ENCODE measurements at places on chromosomes 2 and 18. TPM values are rescaled to one million over a fixed set of nuclear protein-coding genes. Genes with fewer than 3 reads are reported as not detected.

DNA sequence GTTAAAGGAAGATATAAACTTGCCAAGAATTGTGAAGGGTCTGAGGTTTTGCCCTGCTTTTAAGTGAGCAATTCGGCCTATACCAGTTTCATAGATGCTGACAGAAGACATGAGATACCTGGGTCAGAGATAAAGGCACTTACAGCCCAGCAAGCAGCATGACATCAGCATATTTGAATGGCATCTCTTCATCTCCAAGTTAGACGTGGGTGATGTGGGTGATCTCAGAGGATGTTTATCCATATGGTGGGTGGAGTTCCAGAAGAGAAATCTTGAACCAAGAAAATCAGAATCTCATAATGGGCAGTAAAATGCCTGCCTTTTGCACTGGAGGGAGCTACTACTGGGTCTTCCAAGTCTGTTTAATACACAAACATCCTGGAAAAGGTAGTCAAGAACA is 44.7 kb downstream of the GYPC start:
- peaks cover 19% of the 10 kb centered on the region for H3K36me3 ChIP-seq
- no peak overlapping the region for H3K27ac ChIP-seq
- H3K4me3 ChIP-seq, result no peak overlapping the region
- no peaks in the 10 kb centered on the region for H3K4me1 ChIP-seq

- no peak overlapping the region for H3K27ac ChIP-seq
- H3K4me1 ChIP-seq, result no peaks in the 10 kb centered on the region
- H3K36me3 ChIP-seq, result no peaks in the 10 kb centered on the region
- no peak overlapping the region for H3K4me3 ChIP-seq
- no peak for DNase-seq
- no peaks in the 10 kb centered on the region for H3K27me3 ChIP-seq
Observed at GRCh38 chr18:6811816-6812215, 82.3 kb downstream of the ARHGAP28 start.

DAW1 gene
- not detected for total RNA-seq

- H3K4me1 ChIP-seq, result no peaks in the 10 kb centered on the region
- H3K4me3 ChIP-seq, result no peak overlapping the region
- no peak overlapping the region for H3K27ac ChIP-seq
- no peaks in the 10 kb centered on the region for H3K27me3 ChIP-seq
- no peaks in the 10 kb centered on the region for H3K36me3 ChIP-seq
- no peak for DNase-seq
Observed at GRCh38 chr2:163802284-163802683, 66.5 kb upstream of the FIGN start.

GRCh38 chr2:30679426-30680088 is 127.7 kb downstream of the CAPN13 start:
- no peak overlapping the region for H3K4me3 ChIP-seq
- no peaks in the 10 kb centered on the region for H3K36me3 ChIP-seq
- H3K27ac ChIP-seq, result no peak overlapping the region
- no peaks in the 10 kb centered on the region for H3K4me1 ChIP-seq
- peaks cover 3% of the 10 kb centered on the region for H3K27me3 ChIP-seq

DNA sequence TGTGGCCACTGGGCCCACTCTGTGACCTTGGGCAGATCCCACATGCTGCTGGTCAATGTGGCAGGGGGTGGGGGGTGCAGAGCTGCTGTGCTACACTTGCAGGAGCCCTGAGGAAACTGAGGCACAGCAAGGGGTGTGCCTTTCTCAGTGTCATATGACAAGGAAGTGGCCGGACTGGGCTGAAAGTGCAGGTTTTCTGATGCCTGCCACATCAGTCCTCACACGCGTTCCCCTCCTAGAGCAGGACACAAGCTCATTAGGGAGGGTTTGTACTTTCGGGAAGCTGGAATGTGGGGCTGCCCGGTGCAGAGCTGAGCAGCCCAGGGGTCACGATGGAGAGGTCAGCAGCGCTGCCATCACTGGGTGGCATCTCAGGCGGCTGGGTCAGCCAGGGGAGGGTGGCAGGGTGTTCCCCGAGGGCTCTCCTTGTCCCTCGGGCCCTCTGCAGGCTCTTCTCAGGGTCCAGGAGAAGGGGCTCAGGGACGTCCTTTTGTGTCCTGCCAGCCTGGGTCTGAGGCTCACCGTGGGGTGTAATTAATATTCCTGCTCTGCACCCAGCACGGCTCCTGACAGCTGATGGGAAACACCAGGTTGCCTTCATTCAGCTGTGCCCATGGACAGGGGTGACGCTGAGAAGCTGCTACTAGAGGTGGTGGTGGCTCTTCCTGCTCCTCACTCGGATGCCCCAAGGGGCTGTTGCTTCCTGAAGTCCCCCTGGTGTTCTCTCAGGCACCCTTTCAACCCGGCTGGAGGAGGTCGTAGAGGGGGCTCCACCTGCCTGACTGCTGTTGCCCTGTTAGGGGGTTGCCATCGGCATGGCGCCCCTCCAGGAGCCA is 62.1 kb upstream of the HDAC4 start:
- H3K27ac ChIP-seq, result no peak overlapping the region
- no peak overlapping the region for H3K4me3 ChIP-seq
- no peaks in the 10 kb centered on the region for H3K4me1 ChIP-seq
- no peak for DNase-seq
- H3K36me3 ChIP-seq, result no peaks in the 10 kb centered on the region
- H3K27me3 ChIP-seq, result peaks cover 2% of the 10 kb centered on the region

KIF1A gene
- 4.6 TPM for total RNA-seq

DNA sequence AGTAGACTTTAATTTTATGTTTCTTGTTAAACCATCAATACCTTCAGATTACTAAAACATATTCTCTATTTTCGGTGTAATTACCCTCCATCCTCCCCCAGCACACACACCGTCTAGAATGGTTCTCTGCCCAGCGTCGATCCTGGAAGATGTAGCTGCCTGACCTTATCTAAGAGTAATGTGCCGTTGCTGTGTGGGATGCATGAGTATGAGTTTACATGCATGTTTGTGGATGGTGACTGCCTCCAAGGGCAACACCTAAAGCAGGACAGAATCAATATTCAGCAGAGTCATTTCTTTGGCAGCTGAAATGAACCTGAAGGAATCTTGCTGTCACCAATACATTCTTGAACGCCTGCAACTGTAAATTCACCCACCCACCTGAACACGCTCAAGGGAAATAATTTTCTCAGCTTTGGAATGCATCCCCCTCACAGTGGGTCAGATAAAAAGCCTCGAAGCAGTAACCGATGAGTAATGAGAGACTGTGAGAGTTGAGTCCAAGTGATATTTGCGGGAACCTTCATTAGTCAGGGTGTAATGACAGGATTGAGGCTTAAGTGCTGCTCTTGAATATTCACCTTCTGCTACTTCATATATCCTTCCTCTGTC is 155.8 kb upstream of the RND3 start:
- no peak overlapping the region for H3K4me3 ChIP-seq
- DNase-seq, result no peak
- no peak overlapping the region for H3K27ac ChIP-seq
- H3K27me3 ChIP-seq, result no peaks in the 10 kb centered on the region

- no peaks in the 10 kb centered on the region for H3K4me1 ChIP-seq
- H3K4me3 ChIP-seq, result no peak overlapping the region
- no peak overlapping the region for H3K27ac ChIP-seq
- H3K36me3 ChIP-seq, result no peaks in the 10 kb centered on the region
Observed at GRCh38 chr2:212354382-212354781, 184.2 kb downstream of the ERBB4 start.

DNA sequence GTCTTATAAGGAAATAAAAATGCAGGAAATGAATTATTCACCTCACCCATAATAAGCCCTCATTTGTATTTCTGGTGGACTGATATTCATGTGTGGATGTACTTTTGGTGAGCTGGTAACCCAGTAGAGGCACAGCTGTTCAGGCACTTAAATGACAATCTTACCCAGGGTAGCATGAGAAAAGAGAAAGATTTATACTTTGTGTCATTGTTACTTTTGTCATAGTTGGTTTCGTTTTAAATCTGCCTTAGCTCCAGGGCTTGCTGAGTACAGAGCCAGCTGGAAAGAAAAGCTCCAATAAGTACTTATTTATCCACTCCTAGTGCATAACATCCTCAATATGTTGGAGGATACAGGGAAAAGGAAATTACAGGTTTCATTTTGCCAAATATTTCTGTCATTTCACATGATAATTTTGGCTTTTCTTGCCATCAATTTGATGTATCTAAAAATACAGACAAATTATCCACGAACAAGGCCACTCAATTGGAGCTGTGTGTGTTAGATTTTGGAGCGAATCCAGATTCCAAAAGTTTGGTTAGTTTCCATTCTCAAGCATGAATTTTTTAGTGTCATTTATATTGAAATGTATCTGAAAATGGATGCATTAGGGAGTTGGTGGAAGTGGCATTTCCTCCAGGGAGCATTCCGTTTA is 1276.1 kb upstream of the FAM98A start:
- no peak overlapping the region for H3K27ac ChIP-seq
- no peaks in the 10 kb centered on the region for H3K36me3 ChIP-seq
- no peak for DNase-seq
- H3K4me3 ChIP-seq, result no peak overlapping the region
- no peaks in the 10 kb centered on the region for H3K27me3 ChIP-seq

GRCh38 chr2:22281033-22281432 is 1103.9 kb upstream of the KLHL29 start:
- H3K4me3 ChIP-seq, result no peak overlapping the region
- no peaks in the 10 kb centered on the region for H3K27me3 ChIP-seq
- DNase-seq, result no peak
- H3K36me3 ChIP-seq, result no peaks in the 10 kb centered on the region

ASB18 gene
- total RNA-seq, result not detected

DNA sequence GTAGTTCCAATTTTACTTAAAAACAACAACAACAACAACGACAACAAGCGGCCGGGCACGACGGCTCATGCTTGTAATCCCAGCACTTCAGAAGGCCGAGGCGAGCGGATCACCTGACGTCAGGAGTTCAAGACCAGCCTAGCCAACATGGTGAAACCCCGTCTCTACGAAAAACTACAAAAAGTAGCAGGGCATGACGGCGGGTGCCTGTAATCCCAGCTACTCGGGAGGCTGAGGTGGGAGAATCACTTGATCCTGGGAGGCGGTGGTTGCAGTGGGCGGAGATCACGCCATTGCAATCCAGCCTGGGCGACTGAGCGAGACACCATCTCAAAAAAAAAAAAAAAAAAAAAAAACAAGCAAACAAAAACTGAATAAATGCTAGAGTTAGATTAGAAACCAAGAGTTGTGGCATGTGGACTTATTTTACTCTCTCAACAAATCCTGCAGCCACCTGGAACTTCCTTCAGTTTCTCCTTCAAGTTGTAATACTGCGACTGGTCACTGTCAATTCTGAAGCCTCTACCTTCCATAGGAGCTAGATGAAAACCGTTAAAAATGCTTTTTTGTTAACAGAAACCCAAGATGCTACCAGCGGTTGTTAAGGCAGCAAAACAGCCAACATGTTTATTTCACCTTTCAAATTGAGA is 1.3 kb downstream of the ATP5F1A start:
- H3K36me3 ChIP-seq, result peaks cover 21% of the 10 kb centered on the region
- H3K27ac ChIP-seq, result peak overlapping the region; percentile 99
- peak; percentile 54 for DNase-seq
- H3K4me1 ChIP-seq, result peaks cover 26% of the 10 kb centered on the region
- no peaks in the 10 kb centered on the region for H3K27me3 ChIP-seq

NCKAP5 gene
- total RNA-seq, result not detected

All from activated CD8-positive, alpha-beta memory T cell treated with anti-CD3 and anti-CD28 coated beads, Interleukin-2, amount 10 ng/mL, durations not matched to agents 7 days and 5 days (primary cell).